GM12878 (cell line): ENCODE measurements at places on chromosomes 7 and 10. TPM values are rescaled to one million over a fixed set of nuclear protein-coding genes. Genes with fewer than 3 reads are reported as not detected.

DNA sequence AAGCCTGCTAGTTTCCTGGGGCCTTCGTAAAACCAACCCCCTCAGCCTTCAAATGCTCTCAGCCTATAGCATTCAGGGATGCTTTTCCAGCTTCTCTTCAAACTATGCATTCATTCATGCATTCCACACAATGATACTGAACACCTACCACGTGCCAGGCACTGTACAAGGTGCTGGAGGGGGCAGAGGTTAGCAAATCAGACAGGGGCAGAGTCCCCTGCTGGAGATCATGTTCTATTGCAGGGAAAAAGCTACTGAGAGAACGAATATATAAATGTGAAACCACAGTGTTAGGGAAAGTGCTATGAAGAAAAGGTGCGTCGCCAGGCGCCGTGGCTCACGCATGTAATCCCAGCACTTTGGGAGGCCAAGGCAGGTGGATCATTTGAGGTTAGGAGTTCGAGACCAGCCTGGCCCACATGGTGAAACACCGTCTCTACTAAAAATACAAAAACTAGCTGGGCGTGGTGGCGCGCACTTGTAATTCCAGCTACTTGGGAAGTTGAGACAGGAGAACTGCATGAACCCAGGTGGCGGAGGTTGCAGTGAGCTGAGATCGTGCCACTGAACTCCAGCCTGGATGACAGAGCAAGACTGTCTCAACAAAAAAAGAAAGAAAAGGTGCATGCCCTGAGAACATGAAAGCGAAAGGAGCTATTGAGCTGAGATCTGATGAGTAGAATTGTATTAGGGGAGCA is 64.6 kb upstream of the CALN1 start:
- no peak for DNase-seq

CHST3 gene
- 0.04 TPM in 1 of 2 replicates, not detected in the other for polyA plus RNA-seq

CAMK2B gene
- polyA plus RNA-seq: not detected in 2 replicates

- no peak for DNase-seq
These were observed 9.6 kb downstream of the INSYN2A start for GRCh38 chr10:127186813-127187212.

DNA sequence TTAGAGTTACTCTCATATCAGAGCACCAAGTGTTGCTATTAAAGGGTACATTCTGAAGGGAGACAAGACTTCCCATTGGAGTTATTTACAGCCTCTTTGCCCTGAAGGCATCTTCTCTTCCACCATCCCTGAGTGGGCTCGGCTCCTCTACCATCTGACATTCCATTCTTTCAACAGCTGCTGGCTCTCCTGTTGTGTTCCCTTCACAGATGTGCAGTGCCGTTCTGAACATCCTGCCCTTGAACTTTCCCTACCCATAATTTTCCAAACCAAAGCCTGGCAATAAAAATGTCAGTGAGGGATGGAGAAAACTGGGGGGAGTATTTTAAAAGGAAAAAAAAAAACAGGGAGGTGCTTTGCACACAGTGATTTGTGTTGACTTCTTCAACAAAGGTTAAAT is 392.9 kb downstream of the KCNMA1 start:
- no peak for DNase-seq

GRCh38 chr7:90655566-90655965 is 59.4 kb downstream of the CDK14 start:
- DNase-seq: no peak

LIPM gene
- not detected in 2 replicates for polyA plus RNA-seq

CRYGN gene
- not detected in 2 replicates for polyA plus RNA-seq
